ENCODE measurements at places on chromosomes 5 and 9.

DNA sequence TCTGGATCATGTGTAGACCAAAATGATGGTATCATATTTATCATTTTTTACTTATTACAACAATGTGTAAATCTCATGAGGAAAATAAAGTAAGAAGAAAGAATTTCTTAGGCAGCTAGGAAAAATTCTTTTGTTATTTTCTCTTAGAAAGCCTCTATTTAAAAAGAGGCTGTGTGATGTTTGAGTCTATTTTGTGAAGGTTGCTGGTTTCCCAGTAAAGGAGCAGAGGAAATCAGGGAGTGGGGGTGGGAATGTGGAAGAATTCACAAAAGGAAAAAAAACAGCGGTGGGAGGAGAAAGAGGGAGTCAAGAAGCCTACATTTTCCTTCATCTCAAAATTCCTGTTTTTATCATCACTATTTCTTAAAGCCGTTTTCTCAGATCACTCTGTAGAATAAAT lies 20.1 kb downstream of the PTCH1 start:
- peaks cover 2% of the 10 kb centered on the region for H3K4me1 ChIP-seq
- no peaks in the 10 kb centered on the region for H3K27me3 ChIP-seq
- H3K36me3 ChIP-seq = no peaks in the 10 kb centered on the region

DNA sequence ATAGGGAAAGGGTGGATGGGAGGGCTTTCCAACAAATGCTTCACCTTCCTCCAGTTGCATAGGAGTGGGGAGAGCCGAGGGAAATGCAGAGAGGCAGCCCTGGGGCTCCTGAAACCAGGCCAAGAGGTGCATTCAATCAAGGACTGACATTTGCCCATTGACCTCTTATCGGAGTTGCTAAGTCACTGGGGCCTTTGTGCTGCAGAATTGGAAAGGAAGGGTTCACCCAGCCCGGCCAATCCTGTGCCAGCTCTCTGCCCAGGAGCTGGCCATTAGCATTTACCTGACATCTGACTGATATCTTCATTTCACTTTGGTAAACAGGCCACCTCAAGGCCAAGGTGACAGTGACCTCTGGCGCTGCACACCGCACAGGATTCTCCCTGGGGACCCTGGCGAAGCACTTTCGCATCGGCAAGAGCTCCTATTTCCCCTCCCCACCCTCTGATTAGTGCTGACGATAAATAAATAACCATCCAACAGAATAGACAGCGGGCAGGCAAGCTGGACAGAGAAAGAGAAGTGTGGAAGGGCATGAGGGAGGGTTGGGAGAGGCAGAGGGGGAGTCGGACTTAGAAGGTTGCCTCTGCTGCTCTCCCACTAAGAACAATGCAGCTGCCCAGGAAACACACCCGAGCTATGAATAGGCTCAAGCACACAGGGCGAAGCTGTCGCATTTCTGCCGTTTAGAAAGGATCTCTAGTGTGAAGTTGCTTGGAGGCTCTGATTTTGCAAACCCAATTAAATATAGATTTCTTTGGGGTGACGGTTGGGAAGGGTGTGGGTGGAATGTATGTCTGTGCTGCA lies 57.0 kb upstream of the BOD1 start:
- H3K4me1 ChIP-seq = no peaks in the 10 kb centered on the region
- H3K36me3 ChIP-seq = no peaks in the 10 kb centered on the region
- H3K4me3 ChIP-seq = no peak overlapping the region
- no peak overlapping the region for H3K27ac ChIP-seq

DNA sequence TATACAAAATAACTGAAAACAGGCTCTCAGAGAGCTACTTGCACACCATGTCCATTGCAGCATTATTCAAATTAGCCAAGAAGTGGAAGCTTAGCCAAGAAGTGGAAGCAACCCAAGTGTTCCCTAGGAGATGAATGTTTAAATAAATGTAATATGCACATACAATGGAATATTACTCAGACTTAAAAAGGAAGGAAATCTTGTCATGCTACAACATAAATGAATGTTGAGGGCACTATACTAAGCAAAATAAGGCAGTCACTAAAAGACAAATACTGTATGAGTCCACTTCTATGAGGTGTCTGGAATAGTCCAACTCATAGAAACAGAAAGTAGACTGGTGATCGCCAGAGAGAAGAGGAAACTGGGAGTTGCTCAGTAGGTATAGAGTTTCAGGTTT lies 438.1 kb downstream of the MAT2B start:
- no peaks in the 10 kb centered on the region for H3K27me3 ChIP-seq
- H3K4me1 ChIP-seq = no peaks in the 10 kb centered on the region
- DNase-seq = no peak
- no peak overlapping the region for H3K27ac ChIP-seq
- no peaks in the 10 kb centered on the region for H3K36me3 ChIP-seq

DNA sequence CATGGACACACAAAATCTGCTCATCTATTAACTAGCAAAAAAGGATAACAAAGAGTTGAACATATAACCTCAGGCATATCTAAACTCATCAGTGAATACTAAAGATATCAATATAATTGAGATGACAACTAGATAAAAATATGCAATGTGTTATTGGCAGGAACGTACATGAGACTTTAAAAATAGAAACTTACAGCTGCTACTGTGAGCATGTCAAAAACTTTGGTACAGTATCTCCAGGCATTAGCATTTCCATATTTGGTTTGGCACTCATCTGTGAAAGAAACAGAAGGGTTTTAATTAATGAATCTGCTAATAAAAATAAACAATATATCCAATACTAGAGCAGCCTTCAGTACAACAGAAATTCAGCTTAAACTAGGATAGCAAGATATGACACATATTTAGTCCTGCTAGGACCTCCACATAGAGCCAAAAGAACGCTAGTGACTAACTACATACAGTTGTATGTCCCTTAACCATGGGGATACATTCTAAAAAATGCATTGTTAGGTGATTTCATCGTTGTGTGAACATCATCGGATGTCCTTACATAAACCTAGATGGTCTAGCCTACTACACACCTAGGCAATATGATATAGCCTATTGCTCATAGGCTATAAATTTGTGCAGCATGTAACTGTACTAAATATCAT lies 10.5 kb upstream of the SCAI start:
- peaks cover 4% of the 10 kb centered on the region for H3K36me3 ChIP-seq
- no peaks in the 10 kb centered on the region for H3K4me1 ChIP-seq
- no peak for DNase-seq

- no peak overlapping the region for H3K27ac ChIP-seq
- DNase-seq = no peak
- H3K36me3 ChIP-seq = no peaks in the 10 kb centered on the region
These were observed 17.0 kb upstream of the MOCS2 start for GRCh38 chr5:53126521-53126920.

- H3K4me1 ChIP-seq = no peaks in the 10 kb centered on the region
- no peak overlapping the region for H3K27ac ChIP-seq
- H3K27me3 ChIP-seq = no peaks in the 10 kb centered on the region
- DNase-seq = no peak
These were observed 399.0 kb downstream of the LRRC70 start for GRCh38 chr5:62977661-62978060.

- H3K4me3 ChIP-seq = no peak overlapping the region
- no peaks in the 10 kb centered on the region for H3K36me3 ChIP-seq
- no peak overlapping the region for H3K27ac ChIP-seq
- peaks cover 3% of the 10 kb centered on the region for H3K27me3 ChIP-seq
- DNase-seq = peak; percentile 70
- no peaks in the 10 kb centered on the region for H3K4me1 ChIP-seq
These were observed 57.1 kb upstream of the RNU6ATAC start for GRCh38 chr9:134221273-134222017.

GRCh38 chr5:1479581-1480188 lies 34.4 kb upstream of the SLC6A3 start:
- no peaks in the 10 kb centered on the region for H3K36me3 ChIP-seq
- H3K4me3 ChIP-seq = no peak overlapping the region
- H3K4me1 ChIP-seq = no peaks in the 10 kb centered on the region

DNA sequence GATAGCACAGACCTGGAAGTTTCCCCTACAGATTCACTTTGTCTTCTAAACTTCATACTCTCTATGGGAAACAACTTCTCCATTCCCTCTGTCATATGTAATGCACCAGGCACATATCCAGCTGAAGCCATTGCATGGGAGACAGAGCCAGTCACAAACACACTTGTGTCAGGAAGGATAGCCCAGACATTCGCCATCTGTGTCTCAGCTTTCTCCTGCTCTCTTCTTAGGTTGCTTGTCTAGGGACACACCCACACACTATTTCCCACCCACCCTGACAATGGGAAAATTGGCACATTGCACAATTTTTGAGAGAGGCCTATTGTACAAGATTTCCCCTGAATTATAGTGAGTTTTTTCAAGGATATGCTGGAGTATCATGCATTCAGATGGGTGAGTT lies 158.4 kb upstream of the MPDZ start:
- no peaks in the 10 kb centered on the region for H3K4me1 ChIP-seq
- H3K27me3 ChIP-seq = no peaks in the 10 kb centered on the region
- H3K4me3 ChIP-seq = no peak overlapping the region
- DNase-seq = no peak

DNA sequence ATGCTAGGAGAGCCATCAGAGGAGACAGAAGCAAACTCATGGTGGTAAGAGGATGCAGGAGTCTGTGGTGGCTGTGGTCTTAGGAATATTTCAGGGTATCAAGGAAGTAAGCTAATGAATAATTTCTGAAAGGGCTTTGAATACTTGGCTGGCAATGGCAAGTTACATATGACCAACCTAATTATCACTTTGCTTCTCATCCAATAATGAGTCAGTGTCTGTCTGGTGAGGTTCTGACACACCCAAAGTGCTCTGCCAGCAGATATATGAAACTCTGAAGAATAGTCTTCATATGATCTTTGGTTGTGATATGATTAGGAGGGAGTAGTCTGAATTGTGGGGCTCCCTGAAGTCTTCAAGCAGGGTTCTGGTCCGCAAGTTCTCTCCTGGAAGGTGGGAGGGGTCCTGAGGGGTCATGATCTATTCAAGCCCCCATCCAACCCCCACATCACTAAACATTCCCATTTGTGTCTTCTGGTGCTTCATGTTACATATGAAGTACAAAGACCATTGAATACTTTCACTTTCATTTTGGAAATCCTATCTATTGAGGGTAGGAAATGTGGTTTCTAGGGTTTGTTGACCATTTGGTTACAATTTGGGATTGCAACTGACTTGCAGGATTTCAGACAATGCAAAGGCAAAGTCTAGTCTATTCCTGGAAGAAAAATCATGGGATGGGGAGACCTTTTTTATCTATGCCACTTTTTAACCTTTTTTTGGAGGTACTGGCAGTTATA lies 199.9 kb upstream of the CDKN2B start:
- H3K36me3 ChIP-seq = no peaks in the 10 kb centered on the region
- no peak overlapping the region for H3K27ac ChIP-seq
- H3K4me3 ChIP-seq = no peak overlapping the region
- H3K4me1 ChIP-seq = peaks cover 5% of the 10 kb centered on the region
- no peaks in the 10 kb centered on the region for H3K27me3 ChIP-seq

- H3K27me3 ChIP-seq = no peaks in the 10 kb centered on the region
- H3K4me1 ChIP-seq = no peaks in the 10 kb centered on the region
- no peaks in the 10 kb centered on the region for H3K36me3 ChIP-seq
- H3K4me3 ChIP-seq = no peak overlapping the region
These were observed 11.8 kb upstream of the UBE2QL1 start for GRCh38 chr5:6436715-6437331.

DNA sequence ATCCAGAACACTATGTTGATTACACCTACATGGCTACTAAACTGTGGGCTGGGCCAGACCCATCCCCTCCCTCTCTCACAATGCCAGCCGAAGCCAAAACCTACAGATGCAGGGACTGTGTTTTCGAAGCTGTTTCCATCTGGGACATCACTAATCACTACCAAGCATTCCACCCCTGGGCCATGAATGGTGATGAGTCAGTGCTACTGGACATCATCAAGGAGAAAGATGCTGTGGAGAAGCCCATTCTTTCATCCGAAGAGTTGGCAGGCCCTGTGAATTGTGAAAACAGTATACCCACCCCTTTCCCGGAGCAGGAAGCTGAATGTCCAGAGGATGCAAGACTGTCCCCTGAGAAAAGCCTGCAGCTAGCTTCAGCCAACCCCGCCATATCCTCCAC lies 65.0 kb downstream of the ZNF462 start:
- H3K27me3 ChIP-seq = no peaks in the 10 kb centered on the region
- peaks cover 26% of the 10 kb centered on the region for H3K4me1 ChIP-seq
- DNase-seq = no peak
- no peak overlapping the region for H3K4me3 ChIP-seq
- H3K36me3 ChIP-seq = no peaks in the 10 kb centered on the region
- no peak overlapping the region for H3K27ac ChIP-seq

- H3K27me3 ChIP-seq = peaks cover 4% of the 10 kb centered on the region
- H3K36me3 ChIP-seq = no peaks in the 10 kb centered on the region
- H3K4me3 ChIP-seq = no peak overlapping the region
- H3K27ac ChIP-seq = no peak overlapping the region
- no peak for DNase-seq
These were observed 8.4 kb upstream of the PSD2 start for GRCh38 chr5:139787257-139787567.

DNA sequence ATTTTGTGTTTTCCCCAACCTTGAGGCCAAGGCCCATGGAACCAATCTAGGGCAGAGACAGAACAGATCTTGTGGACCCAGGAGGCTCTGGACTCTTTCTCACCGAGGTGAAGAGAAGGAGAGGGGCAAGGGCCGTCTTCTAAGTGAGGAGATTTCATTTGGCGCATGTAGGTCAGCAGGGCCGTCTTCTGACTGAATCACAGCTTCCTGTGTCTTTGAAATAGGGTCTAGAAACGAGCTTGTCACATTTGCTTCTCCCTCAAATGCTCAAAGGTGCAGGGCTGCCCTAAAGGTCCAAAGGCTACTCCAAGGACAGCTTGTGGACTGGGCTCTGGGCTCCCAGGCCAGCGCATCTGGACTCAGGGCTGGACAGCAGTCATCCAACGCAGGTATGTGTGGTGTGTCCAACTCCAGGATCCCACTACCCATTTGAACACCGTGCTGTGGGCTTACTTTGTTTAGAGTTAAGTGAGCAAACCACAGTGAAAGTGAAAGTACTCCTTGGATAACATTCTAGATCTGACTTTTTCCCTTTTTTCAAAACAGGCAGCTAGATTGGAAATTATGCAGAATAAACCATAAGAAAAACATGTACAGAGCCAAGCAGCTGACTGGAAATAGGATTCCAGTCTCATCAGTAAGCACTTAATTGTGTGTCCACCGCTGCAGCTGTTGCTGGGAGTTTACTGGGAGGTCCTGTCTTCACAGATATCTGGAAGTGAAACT lies 357.0 kb downstream of the GADD45G start:
- H3K27ac ChIP-seq = peak overlapping the region; percentile 42
- no peaks in the 10 kb centered on the region for H3K36me3 ChIP-seq
- no peaks in the 10 kb centered on the region for H3K27me3 ChIP-seq
- DNase-seq = peak; percentile 17
- no peak overlapping the region for H3K4me3 ChIP-seq
